Transverse colon (tissue), 4 donors: ENCODE measurements at places on chromosomes 13 and 19. TPM values are rescaled to one million over a fixed set of nuclear protein-coding genes. Genes with fewer than 3 reads are reported as not detected.

The PLEKHA4 gene
- total RNA-seq = 5.6 TPM

The JSRP1 gene
- not detected for total RNA-seq

DNA sequence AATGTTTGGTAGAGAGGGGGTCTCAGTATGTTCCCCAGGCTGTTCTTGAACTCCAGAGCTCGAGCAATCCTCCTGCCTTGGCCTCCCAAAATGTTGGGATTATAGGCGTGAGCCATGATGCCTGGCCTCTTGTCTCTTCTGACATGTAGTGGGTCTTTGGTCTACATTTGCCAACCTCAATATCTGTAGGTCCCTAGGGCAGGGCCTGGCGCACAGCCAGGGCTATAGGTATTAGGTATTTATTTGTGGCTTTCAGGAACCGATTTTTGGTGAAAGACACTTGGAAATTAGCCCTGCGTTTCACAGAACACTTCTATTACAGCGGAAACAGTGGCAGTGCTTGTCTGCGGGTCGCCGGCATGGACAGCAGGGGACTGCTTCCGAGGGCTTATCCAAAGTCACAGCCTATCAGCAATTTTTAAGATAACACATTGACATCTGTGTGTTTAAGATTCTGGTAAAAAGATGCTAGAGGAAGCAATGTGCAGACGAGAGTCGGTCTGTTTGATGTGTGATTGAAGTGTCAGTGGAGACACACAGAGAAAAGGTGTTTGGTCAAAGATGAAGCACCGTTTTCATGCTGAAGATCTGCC lies 14.5 kb downstream of the ZNF536 start:
- no peaks in the 10 kb centered on the region for H3K36me3 ChIP-seq
- no peaks in the 10 kb centered on the region for H3K4me1 ChIP-seq
- no peak for DNase-seq
- H3K27ac ChIP-seq = no peak overlapping the region
- H3K4me3 ChIP-seq = no peak overlapping the region

GRCh38 chr19:3950871-3951861 lies 18.3 kb downstream of the NMRK2 start:
- no peak for DNase-seq
- H3K4me1 ChIP-seq = peaks cover 4% of the 10 kb centered on the region
- peak overlapping the region; percentile 83 for H3K27ac ChIP-seq
- H3K36me3 ChIP-seq = no peaks in the 10 kb centered on the region

- no peak overlapping the region for H3K4me3 ChIP-seq
- H3K27ac ChIP-seq = no peak overlapping the region
- H3K27me3 ChIP-seq = no peaks in the 10 kb centered on the region
- no peak for DNase-seq
Observed at GRCh38 chr13:74280093-74280794, 146.0 kb upstream of the KLF12 start.

DNA sequence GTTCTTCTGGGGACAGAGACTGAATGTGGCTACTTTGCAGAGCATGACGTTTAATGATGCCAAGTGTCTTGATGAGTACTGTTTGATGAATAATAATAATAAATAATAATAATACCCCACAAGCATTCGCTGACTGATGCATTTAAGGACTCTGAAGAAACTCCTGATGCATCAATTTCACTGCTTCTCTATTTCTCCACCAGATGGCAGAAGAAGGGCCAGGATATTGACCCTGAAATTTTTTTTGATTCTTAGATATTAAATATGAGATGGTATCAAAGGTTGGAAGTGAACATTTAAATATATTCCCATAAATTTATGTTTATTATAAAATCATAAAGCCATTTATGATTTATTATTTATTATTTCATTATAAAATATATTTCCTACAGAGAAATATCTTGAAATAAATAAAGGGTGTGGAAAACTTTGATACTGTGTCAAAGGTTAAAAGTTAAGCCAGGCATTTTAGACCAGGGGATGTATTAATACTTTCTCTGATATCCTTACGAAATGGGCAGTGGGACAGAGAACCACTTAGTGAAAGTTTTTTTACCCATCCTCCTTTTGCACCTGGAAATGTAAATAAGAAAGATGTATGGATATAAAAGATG lies 170.9 kb downstream of the LACC1 start:
- no peak for DNase-seq
- H3K27me3 ChIP-seq = no peaks in the 10 kb centered on the region
- H3K4me3 ChIP-seq = no peak overlapping the region
- H3K4me1 ChIP-seq = peaks cover 20% of the 10 kb centered on the region
- peak overlapping the region; percentile 38 for H3K27ac ChIP-seq

DNA sequence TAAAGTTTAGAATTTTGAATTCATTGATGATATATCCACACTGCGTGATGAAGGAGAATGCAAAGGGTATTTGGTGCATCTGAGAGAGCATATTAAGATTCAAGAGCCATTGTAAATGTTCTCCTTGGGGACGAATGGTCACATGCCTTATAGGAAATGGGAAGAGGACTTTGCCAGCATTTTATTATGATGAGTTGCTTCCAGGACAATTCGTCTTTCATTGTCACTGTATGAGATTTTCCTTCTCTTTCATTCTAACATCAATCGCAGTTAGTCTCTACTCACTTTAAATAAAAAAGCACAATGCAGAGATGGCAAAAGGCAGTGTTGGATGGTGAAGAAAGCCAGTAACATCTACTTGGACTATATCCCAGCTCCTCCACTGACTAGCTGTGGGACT lies 21.4 kb downstream of the WDFY2 start:
- no peaks in the 10 kb centered on the region for H3K27me3 ChIP-seq
- no peaks in the 10 kb centered on the region for H3K36me3 ChIP-seq
- H3K4me3 ChIP-seq = no peak overlapping the region

DNA sequence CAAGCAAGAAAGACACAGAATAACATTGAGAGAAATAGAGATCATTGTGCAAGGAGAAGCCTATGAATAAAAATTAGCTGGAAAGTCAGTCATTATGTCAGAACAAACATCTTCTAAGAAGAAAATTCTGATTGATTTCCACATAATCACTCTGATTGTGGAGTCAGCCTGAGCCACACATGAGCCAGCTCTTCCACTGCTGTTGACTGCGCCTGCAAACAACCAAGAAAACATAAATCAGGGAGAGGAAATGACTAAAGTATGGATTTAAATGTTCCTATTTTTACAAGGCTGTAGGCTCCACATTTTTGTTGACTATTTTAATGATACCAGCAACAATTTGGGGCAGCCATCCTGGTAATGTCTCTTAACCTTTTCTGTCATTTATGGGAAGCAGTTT lies 962.3 kb downstream of the EFNB2 start:
- no peaks in the 10 kb centered on the region for H3K36me3 ChIP-seq
- no peaks in the 10 kb centered on the region for H3K4me1 ChIP-seq
- H3K27ac ChIP-seq = no peak overlapping the region
- no peak for DNase-seq
- H3K4me3 ChIP-seq = no peak overlapping the region
